ENCODE measurements at places on chromosomes 7 and 10. TPM values are rescaled to one million over a fixed set of nuclear protein-coding genes. Genes with fewer than 3 reads are reported as not detected.

Gene NUTM2A
- polyA plus RNA-seq = 0.07 TPM

Gene CUZD1
- polyA plus RNA-seq = 0.50 TPM

Gene C10orf53
- polyA plus RNA-seq = not detected

Gene PYROXD2
- 3.8 TPM for polyA plus RNA-seq

Gene PTN
- polyA plus RNA-seq = not detected

Gene SEMA4G
- polyA plus RNA-seq = 0.14 TPM

All from naive thymus-derived CD8-positive, alpha-beta T cell (primary cell).